ENCODE measurements at places on chromosomes 1 and 21.

GRCh38 chr1:8976338-8976737, 30.7 kb downstream of the CA6 start:
- no peak for DNase-seq

DNA sequence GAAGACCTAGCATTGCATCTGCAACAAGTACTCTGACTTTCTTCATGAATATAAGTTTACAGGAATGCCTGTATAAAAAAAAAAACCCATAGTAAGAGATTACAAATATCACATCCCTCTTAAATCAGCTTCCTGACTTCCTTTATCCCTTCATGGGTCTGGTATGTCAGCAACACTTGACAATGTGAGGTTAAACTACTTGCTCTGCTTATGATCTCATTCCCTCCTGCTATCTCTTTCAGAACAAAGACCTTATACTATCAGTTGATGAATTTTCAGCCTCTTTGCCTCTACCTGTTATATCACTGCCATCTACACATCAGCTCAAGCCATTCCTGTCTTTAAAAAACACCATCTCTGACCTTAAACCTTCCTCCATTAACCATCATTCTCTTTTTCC, 130.9 kb upstream of the SAMSN1 start:
- no peak for DNase-seq

DNA sequence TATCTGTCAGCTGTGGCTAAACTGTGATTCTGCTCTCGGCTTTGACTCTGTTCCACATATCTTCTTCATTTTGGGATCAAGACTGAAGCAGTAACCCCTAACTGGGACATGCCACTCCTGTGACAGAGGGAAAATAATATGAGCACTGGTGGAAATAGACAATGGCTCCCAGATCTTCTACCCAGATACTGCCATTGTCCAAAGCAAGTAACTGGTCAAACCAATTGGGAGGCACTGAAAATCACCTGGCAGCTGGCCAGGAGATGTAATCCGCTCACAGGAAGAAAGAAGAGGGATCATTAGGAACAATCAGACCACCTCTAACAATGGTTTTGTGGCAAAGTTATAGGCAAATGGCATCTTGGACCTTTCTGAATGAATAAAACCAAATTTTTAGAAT, 10.7 kb downstream of the SNX7 start:
- DNase-seq = no peak

- no peak for DNase-seq
These were observed 298.9 kb downstream of the DPYD start for GRCh38 chr1:97621955-97622354.

GRCh38 chr1:26853156-26853555, 9.8 kb upstream of the SFN start:
- peak; percentile 26 for DNase-seq

DNA sequence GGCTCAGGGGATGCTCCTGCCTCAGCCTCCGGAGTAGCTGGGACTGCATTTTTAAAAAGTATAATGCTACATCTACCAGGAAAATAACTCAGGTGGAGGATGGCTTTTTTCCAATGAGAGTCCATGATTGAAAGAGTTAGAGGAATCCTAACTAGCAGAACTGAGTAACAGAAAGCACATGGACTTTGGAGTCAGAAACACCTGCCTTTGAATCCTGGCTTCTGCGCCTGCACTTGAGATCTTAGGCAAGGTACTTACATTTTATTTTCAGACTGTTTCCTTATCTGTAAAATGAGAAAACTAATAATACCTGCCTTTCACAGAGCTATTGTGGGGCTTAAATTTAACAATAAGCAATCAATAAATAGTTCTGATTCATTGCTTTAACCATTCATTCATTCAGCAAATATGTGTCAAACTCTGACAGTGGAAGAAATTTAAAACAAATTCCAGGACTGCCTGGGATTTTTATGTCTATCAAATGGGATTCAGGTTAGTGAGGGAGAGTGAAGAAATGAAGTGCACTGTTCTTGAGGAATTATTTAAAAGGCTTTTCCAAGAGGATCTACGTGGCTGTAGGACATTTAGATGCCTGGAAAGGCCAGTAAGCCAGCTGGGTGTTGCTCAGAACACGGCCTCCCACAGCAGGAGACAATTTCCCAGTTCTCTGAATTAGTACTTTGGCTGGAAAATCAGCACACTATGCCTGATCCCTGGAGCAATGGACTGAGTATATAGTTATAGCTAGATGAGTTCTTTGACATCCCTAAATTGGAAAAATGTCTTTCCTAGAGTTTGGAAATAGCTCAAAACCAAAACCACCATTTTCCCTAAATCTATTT, 12.8 kb upstream of the LBR start:
- no peak for DNase-seq

GRCh38 chr1:32869923-32870614, 643 bp downstream of the FNDC5 start:
- no peak for DNase-seq

GRCh38 chr1:49841767-49842166, 182.0 kb downstream of the AGBL4 start:
- no peak for DNase-seq

DNA sequence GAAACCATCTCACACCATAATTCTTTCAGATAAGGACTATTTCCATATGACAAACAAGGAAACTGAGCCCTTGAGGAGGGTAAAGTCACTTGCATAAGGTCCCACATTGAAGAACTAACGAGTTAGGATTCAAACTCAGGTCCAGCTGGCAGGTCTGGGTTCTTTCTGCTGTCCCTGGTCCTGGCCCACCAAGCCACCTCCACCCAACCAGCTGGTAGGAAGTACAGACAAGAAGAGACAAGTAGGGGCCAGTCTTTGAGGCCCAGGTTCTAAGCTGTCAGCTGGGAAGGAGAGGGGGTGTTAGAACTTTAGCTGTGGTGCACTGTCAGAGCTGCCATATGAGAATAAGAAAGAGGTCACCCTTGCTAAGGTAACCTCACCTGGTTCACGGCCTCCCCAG, 188.6 kb downstream of the TRABD2B start:
- DNase-seq = no peak

DNA sequence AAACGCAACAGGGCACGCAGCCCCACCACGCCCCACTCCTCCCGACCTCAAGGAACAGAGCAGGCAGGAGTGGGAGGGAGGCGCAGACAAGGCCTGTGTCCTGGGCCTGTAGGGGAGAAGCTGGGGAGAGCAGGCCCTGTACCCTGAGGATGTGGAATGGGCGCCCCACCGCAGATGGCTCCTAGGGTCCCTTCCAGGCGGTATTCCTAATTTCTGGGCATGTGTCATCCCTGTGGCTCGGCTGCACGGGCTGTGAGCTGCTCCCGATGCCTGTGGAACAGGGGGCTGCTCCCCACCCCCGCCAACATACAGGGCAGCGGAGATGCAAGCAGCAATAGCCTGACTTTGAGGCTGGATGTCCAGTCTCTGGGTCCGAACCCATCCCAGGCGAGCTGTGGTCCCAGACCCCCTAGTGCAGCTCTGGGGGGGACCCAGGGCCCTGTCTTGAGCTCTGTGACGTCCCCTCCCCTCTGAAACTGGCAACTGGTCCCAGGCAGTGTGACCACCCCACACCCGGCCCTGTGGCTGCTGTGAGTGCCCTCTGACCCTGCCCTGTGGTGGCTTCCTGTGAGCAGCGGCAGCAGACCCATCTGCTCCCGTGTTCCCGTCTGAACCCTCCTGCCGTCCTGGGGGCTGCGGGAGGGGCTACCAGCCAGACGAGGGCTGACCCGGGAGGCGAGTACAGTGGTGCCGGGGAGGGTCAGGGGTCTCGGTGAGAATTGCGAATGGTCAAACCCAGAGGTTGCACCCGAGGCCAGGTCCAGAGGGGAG, 13.9 kb upstream of the COL6A2 start:
- no peak for DNase-seq

DNA sequence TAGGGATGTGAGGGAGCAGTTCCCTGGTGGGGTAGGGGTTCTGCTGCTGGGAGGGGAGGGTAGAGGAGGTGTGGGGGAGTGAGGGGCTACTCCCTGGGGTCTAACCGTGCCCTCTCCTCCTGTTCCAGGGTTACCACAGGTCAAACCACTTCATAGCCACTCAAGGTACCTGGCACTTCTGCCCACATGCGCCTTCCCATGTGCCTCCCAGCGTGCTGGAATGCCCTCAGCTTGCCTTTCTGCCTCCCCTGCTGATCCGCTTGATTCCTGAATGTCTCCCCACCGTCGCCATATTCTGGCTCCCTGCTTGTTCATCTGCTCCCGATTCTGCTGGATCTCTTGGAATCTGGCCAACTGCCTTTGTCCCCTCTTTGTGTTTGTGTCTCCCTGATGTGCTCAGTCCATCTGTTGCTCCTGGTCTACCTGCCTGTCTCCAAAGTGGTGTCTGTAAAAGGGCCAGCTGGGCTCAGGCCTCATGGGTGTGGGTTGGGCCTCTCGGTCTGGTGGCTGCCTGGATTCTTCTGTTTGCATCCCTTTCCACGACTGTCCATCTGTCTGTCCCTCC, 74.4 kb downstream of the PTPRU start:
- DNase-seq = no peak

DNA sequence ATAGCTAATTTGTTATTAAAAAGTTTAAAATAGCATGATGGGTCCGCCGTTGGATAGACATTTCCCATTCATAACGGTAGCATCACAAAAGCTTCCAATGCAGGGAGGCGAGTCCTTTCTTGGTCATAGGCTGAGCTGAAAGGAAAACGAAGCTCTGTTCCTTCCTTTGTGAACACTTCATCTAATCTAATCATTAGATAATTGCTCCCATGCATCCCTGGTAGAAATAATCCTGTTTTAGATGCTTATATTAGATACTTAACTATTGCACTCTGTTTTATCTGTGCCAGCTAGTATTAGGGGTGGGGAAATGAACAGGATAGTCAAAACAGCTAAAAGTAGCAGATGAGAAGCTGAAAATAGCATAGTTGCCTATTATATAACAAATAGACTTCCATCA, 215.0 kb downstream of the SLC35F3 start:
- DNase-seq = no peak

- no peak for DNase-seq
These were observed 63.5 kb upstream of the OLIG2 start for GRCh38 chr21:32962268-32962667.

- no peak for DNase-seq
These were observed 62.7 kb downstream of the DMAP1 start for GRCh38 chr1:44275991-44276405.

- DNase-seq = no peak
These were observed 19.2 kb downstream of the EFCAB14 start for GRCh38 chr1:46699666-46700065.

- no peak for DNase-seq
These were observed 27.1 kb downstream of the KCNK1 start for GRCh38 chr1:233641029-233641428.

DNA sequence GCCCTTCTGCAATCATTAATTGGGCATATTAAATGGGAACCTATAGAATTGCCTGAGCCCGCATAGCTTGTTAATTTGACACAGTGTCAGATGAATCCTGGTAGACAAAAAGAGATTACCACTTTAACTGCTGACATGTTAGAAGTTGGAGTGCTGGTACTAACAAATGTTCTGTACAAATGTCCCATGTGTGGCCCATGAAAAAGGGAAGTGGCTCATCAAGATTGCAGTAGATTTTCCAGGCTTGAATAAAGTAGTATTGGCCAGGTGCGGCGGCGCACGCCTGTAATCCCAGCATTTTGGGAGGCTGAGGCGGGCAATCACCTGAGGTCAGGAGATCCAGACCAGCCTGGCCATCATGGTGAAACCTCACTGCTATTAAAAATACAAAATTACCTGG, 45.6 kb downstream of the GNPAT start:
- no peak for DNase-seq

GRCh38 chr1:214108097-214108446, 120.3 kb downstream of the PROX1 start:
- DNase-seq = no peak

DNA sequence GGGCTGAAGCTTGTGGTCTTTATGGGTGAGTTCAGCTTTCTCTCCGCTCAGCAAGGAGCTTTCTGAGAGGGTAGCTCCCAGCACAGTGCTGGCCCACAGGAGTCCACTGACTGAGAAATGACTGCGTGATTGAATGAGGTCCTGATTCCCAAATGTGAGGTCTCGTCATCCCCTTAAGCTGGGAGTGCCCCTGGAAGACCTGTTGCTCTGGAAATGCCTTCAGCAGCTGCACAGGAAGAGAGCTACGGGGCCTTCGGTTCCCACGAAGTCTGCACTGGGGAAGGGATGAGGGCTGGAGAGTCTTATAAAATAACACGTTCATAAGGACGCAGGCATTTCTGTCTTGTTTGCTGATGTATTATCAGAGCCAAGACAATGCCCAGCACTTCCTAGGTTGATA, 14.0 kb downstream of the TNNT2 start:
- no peak for DNase-seq

DNA sequence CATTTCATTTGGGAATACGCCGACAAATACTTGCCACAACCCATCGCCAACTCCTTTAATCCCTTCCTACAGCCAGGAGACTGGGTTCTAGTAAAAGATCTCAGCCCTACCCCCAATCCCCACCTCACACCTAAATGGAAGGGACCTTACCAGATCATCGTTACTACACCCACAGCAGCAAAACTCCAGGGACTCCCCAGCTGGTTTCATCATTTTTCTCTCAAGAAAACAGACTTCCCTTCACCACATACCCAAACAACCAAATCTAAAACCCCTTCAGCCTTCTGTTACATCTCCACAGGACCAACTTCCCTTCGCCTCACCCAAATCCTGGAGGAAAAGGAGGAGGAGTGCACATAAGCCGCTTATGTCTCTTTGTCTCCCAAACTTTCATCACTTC, 23.7 kb upstream of the SLC2A5 start:
- no peak for DNase-seq

- no peak for DNase-seq
These were observed 170.5 kb downstream of the APP start for GRCh38 chr21:25999921-26000582.

DNA sequence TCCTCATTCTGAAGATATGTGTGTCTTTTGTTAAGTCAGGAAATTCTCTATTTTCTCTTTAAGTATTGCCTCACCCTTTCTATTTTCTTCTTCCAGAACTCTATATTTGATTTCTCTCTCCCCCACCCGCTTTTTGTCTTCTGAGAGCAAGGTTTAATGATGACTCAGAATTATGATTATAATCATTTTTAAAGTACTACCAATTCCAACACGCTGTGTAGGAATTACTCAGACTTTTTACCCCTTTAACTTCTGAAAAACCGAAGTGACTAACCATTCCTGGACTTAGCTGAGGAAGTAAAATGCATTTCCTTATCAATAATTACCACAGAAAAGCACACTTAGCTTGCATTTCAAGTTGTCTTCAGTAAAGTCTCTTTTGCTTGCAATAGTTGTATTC, 20.8 kb upstream of the SCYL3 start:
- DNase-seq = no peak

DNA sequence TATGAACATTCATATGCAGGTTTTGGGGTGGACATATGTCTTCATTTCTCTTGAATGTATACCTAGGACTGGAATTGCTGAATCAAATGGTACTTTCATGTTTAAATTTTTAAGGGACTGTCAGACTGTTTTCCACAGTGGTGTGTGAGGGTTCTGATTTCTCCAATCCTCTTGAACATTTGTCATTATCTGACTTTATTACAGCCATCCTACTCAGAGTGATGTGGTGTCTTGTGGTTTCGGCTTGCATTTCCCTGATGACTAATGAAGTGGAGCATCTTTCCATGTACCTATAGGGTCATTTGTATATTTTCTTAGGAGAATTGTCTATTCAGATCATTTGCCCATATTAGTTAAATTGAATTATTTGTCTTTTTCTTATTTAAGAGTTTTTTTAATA, 35.4 kb upstream of the ZNF281 start:
- no peak for DNase-seq

- no peak for DNase-seq
These were observed 771 bp downstream of the RABGAP1L start for GRCh38 chr1:174160109-174160473.

GRCh38 chr1:209802780-209803152, 3.2 kb downstream of the IRF6 start:
- no peak for DNase-seq

GRCh38 chr1:229339520-229339919, 3.3 kb downstream of the CCSAP start:
- no peak for DNase-seq

All from NCI-H1694 treated with DMSO at 0.1 percent for 48 hours (cell line).